ENCODE measurements at places on chromosomes 6 and 20.

GRCh38 chr6:78611102-78611620, 256.2 kb upstream of the IRAK1BP1 start:
- no peak for DNase-seq

DNA sequence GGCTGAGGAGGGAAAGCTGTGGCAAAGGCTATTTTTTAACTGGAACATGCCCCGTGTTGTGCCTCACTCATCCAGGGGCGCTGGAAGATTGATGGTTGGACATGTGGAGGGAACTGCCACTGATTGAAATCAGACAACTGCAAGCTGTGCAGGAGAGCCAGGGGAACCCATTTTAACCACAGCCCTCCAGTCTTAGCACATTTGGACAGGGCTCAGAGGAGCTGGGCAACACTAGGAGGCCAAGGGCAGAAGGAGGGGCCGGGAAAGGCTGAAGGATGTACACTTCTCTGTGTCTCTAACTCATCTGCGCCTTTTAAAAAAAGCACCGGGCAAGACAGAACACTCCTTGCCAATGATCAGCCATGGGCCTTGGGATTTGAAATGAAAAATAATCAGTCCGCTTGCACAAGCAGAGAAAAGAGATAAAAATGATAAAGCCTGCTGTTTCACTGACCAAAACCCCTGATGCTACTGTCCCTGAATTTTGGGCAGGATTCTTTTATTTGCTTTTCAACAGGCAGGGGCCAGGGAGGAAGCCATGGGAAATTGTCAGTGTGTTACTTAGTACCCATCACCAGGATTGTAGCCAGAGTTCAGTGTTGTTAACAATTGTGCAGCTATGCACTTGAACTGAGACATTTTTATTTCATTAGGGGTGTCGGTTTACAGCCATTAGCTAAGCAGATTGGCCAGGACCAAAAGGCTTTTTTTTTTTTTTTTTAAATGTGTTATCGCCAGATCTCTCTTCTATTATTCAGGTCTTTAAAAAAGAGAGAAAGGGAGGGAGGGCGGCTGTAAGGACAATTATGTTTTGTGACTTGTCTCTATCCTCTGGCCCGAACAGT, 109.3 kb upstream of the EYA4 start:
- DNase-seq, result no peak

- DNase-seq, result no peak
Observed at GRCh38 chr6:137685798-137686375, 181.2 kb upstream of the TNFAIP3 start.

DNA sequence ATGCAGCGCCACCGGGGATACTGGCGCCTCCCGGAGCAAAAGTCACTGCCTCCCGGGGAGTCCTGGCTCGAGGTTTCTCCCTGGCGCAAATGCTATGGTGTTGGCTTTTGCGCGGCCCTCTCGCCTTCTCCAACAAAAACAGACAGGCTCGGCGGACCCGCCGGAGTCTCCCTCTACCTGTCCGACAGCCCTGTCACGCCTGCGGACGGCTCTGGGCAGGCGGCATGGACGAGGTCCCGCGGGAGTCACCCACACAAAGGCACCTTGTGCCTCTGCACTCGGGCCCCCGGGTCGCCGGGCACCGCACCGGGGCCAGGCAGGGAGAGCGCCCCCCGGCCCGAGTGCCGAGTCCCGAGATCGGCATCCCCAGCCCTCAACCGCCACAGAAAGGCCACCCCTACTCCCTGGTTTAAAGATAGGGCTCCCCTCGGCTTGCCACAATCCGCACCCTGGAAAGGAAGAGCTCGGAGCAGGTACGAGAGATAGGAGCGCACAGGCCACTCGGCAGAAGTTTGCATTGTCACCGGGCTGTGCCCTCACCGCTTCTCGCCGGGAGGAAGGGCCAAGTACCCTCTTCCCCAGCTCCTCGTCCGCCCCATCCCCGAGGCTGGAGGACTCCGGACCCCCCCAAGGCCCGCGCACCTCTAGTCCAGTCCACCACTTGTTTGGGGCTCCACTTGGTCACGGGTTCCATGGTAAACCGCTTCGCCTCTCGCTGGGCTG, 903 bp downstream of the CNKSR3 start:
- peak; percentile 43 for DNase-seq

DNA sequence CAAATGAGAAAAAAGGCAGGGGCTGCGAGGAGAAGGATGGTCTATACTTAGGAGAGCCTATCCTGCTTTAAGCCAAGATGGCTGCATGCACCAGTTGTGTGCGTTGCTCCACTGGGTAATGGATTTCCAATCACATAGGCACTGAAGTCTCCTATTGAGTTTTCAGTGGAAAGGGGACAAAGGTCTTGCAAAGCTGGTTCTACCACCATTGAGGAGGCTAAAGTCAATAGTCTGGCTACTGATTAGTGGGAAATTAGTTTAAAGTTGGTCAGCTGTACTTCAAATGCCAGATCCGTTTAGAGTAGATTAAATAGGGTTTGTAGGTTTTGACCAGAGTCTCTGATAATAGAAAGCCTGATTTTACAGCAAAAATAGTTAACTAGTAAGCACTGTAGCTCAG, 104.9 kb downstream of the SESN1 start:
- no peak for DNase-seq

DNA sequence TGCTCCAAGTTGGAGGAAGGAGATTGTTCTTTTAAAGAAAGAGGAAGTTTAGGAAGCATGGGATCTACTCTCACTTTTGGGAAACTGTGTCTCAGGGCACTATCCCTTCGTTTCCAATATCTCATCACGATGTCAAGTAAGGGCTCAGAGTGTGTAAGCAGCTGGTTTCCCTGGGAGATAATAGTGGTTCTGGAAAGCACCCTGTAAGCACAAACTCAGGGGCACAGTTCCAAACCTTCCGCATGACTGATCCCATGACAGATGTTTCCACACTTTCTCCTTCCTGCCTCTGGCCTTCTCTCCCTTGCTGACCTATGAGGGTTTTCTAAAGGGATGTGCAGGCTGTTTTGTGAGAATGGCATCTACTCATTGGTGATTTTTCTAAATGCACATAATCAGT, 33.9 kb downstream of the ADTRP start:
- peak; percentile 92 for DNase-seq

DNA sequence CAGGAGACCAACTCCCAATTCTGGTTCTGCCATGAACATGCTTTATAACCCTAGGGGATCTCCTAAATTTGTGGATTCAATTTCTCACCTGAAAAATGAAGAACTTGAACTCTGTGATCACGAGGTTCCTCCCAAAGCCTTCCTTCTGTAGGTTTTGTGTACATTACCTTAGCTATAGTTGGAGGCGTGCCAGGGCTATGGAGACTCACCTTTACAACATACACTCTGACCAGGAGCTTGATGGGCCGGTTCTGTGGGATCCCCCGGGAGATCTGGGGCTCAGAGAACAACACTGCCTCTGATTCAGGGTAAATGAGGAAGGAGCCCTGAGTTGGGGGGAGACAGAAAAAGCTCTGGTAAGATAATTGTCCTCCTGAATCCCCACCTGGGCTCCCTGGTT, 34.1 kb downstream of the ERGIC3 start:
- DNase-seq, result no peak

DNA sequence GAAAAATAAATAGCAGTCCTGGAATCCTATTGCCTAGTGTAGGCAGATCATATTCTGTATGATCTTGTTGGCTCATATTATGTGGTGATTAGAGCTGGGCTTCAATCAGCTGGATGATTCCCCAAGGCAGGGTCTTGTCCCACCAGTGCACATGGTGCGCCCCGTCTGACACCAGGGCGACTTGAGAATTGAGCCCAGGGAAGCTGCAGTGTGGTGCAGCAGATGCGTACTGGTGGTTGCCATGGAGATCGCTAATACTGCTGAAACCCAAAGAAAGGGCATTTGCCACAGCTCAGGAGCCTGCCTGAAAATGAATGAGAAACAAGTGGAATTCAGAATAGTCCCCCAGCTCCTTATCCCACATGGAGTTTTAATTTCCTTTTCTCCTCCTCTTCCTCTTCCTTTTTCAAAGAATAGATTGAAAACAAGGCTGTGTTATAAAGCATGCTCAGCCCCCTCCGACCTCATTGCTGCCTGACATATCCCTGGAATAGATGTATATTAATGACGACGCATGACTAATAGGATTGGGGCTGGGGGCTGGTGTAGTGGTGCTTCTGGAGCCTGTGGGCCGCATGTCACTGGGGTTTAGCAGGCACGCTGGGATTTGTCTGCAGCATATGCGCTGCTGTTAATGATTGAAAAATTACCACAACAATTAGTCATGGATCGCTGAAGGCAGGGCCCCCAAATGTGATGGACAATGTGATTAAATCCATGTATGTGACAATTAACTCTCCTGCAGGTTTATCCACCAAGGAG, 210.5 kb downstream of the FARS2 start:
- no peak for DNase-seq

- no peak for DNase-seq
Observed at GRCh38 chr20:32563311-32564272, 21.5 kb downstream of the NOL4L start.

GRCh38 chr20:24816431-24816830, 132.6 kb upstream of the CST7 start:
- no peak for DNase-seq

- no peak for DNase-seq
Observed at GRCh38 chr6:114342086-114342825, 567 bp downstream of the HS3ST5 start.

- peak; percentile 87 for DNase-seq
Observed at GRCh38 chr6:113271437-113271836, 585.7 kb upstream of the MARCKS start.

DNA sequence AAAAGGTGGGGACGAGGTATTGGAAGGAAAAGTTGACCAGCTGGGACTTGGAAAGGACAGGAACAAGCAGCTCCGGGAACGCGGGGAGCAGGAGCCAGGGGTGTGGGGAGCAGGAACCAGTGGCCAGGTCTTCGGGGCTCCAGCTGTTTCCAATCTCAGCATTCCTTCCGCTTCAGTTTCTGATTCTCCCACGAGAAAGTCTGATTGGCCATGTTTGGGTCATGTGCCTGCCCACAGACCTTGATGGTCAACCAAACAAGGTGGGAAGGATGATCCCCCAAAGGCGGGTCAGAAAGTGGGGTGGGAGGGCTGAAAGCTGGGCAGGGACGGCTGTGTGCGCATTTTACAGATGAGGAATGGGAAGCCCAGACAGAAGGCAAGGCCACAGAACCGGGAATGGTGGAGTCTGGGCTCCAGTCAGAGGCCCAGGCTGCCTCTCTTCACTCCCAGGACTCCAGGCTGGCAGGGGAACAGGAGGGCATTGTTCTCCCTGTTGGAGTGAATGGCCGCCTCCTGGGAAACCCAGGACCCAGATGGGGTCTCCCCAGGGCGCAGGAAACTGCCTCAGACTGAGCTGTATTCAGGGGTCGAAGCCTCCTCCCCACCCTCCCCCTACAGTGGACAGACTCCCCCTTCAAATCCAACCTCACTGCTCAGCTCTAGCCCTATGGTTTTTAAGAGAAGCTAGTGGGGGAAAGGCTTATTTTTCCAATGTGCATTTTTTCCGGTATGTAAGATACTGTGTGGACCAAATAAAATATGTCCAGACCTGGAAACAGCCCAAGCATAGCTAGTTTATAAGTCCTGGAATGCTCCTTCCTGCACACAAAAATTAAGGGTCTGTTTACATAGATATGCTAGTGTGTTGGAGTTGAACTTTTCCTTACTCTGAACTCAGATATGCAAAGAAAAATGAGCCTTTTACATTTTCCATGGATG, 12.2 kb upstream of the PTGIS start:
- DNase-seq, result peak; percentile 85

- DNase-seq, result no peak
Observed at GRCh38 chr6:10404799-10405512, 9.9 kb downstream of the TFAP2A start.

DNA sequence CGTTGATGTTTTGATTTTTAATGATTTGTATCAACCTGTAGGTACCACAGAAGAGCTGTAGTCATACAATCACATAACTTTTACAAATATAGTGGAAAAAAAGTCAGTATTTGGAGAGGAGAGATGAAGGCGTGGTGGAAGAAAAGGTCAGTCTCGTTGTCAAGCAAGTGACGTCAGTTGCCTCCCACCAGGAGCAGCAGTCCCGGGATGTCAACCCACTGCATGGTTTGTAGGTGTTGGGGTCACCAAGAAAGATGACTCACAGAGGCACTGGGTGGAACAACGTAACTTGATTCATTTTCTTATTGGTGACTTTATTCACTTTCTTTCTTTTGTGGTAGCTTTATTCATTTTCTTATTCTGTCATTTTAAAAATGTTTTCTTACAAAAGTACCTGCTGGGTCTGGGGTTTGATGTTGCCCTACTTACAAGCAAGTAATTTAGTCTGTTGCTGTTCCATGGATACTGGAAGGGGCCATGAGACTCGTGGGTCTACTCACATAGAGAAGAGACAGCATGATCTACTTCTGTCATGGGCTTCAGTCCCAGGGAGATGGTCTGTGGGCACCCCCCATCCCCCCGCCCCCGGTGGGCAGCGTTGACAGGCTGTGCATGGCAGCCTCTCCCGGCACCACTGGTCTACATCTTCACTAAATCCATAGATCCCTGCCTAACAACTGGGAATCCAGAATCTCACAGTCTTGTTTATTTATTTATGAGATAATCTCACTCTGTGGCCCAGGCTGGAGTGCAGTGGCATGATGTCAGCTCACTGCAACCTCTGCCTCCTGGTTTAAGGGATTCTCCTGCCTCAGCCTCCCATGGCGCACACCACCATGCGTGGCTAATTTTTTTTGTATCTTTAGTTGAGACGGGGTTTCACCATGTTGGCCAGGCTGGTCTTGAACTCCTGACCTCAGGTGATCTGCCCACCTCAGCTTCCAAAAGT, 36.4 kb upstream of the SYNJ2 start:
- DNase-seq, result no peak

DNA sequence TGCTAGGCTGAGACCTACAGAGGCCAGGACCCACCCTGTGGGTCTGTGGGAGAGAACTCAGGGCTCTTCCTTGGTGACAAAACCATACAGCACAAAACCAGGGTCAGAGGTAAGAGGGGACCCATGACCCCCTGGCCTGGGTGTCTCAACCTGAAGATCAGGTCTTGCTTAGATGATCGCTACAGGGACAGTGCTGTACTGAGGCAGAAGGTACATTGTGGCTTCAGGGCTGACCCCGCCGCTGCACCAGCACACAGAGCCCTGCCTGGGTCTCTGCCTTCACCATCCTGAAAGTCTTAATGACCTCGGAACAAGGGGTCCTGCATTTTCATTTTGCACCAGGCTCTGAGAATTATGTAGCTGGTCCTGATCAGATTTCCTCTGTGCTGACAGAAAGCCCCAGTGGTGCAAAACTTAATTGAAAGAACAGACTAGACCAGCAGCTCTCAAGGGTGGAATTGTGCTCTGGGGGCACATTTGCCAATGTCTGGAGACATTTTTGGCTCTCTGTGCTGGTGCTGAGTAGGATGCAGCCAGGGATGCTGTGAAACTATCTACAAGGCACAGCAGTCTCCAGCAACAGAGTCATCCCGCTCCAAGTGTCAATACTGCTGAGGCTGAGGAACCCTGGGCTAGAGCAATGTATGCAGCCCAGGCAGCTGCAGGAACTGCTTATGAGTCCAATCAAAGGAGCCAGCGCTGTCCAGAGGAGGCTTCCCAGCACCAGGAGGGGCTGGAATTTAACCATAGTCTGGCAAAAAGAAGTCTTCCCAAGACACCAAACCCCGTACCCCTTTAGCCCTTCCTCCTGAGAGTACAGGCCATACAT, 254.9 kb downstream of the ERMARD start:
- DNase-seq, result no peak

GRCh38 chr20:32468313-32468640, 110.1 kb downstream of the ASXL1 start:
- DNase-seq, result no peak

GRCh38 chr6:144008120-144008811, at the start of gene PLAGL1:
Gene PLAGL1, minus strand, starts transcription at chr6:144008259. Its CDS starts 60,123 bp downstream, at chr6:143948136.
- peak; percentile 74 for DNase-seq

Measured in AG10803 (cell line).